Ascending aorta (tissue), 2 donors: ENCODE measurements at places on chromosomes 3 and 15.

DNA sequence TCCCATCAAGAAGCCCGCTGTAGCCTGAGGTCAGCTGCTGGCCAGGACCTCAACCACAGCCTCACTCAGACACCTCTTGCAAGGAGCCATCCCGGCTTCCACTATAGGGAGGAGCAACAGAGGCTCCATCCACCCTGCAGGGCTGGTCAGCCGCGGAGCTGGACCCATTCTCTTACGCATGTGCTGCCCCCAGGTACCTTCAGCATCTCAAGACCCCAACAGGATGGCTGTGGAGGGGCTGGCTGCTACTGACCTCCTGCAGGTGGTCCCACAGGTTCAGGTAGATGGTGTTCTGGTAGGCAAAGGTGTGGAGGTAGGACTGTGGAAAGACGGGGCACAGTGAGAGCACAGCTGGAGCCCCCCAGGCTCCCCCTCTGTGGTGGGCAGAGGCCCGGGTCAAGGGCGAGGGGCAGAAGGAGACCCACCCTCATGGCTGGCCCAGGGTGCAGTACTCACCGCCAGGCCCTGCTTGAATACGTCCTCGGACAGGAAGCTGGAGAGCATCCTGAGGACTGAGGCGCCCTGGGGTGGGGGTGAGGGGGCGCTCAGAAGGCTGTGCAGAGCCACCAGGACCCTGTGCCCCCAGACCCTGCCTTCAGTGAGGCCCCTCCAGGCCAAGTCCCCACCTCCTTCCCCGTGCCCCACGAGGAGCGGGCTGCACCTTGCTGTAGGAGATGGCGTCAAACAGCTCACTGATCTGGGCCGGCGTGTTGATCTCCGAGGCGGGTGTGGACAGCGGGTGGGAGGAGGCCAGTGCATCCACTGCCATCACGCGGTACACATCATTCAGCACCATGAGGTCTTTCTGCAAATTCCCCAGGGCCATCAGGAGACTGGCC is 11.4 kb downstream of the ANPEP start:
- DNase-seq, result no peak

DNA sequence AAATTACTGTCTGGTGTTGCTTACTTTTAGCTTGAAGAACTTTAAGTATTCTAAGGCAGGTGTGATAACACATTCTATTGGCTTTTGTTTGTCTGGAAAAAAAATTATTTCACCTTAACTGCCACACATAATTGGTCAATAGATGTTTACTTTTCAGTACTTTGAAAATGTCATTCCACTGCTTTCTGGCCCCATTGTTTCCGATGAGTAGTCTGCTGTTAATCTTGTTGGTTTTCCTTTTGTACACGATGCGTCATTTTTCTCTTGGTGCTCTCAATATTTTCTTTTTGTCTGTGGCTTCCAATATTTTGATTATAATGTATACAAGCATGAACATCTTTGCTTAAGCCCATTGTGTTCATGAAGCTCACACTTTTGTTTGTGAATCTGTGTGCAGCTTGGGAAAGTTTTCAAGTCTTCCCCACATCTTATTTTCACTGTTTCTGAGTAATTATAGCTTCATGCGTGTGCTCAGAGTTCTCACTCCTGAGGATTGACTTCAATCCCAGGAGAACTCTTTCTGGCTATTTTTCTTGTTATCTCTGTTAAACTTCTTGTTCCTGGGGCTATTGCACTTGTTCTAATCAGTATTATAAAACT is 664.7 kb downstream of the IGSF11 start:
- no peak for DNase-seq

- DNase-seq, result no peak
These were observed 714.1 kb downstream of the NAALADL2 start for GRCh38 chr3:175573226-175573625.

GRCh38 chr15:23422946-23423708 is 23.9 kb downstream of the GOLGA6L2 start:
- DNase-seq, result no peak

DNA sequence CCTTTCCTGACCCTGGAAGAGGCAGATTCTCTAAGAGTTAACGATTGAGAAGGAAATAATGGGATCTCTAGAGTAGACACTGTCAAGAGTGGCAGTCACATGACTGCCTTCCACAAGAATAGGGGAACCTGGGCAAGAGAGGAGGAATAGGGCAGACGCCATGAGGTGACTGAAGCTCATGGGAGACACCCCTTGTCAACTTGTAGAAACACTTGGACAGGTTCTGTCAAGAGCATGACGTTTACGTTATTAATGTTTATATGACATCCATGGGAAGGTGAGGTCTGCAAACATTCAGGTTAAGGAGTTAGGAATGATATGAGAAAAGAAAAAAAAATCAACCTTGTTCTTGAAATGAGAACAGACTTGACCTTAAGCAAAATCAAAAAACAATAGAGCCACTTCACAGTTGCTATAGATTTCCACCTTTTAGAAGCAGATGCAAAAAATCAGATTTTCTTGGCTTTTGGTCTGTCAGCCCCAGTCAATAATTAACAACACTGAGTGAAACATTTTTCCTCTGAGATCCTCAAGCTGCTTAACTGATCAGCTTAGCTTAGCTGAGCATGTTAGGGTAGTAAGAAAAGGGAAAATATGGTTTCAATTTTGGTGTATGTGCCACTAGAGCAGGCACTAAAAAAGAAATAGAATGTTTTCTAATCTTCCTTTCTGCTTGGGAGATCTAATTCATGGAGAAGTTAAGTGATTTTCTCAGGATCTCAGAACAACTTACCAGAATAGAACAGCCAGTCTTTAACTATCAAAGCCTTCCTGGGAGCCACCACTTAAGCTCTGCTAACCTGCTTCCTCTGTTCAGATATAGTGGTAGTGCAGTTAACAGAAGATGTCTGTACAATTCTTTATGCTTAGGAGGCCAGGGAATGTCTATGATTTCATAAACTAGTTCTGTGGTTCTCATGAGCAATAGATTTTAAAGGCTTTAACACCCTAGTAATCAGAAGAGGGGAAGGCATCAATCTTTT is 116.9 kb downstream of the B3GALNT1 start:
- DNase-seq, result no peak

DNA sequence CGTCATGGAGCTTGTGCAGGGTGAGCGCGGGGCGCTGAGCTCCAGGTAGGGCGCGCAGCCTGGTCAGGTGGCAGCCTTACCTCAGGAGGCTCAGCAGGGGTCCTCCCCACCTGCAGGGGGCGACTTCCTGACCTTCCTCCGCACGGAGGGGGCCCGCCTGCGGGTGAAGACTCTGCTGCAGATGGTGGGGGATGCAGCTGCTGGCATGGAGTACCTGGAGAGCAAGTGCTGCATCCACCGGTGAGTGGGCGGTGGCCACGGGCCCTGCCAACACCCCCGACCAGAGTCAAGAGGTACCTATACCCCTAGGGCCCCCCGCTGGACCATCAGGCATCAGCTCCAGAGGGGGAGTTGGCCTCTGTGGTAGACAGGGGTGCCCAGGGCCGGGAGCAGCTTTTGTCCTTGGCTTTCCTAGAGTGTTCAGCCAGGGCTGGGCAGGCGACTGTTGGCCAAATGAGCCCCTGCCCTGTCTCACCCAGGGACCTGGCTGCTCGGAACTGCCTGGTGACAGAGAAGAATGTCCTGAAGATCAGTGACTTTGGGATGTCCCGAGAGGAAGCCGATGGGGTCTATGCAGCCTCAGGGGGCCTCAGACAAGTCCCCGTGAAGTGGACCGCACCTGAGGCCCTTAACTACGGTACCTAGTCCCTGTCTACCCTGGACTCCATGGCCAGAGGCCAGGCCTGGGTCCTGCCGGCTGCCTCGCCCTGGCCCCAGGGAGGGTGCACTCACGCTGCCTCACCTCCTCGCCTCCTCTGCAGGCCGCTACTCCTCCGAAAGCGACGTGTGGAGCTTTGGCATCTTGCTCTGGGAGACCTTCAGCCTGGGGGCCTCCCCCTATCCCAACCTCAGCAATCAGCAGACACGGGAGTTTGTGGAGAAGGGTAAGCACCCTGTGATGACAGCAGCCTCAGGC is 9.1 kb downstream of the FES start:
- no peak for DNase-seq

GRCh38 chr3:179955809-179956208 is 80.9 kb downstream of the PEX5L start:
- no peak for DNase-seq

- DNase-seq, result no peak
These were observed 38.3 kb downstream of the CPN2 start for GRCh38 chr3:194312743-194313281.

GRCh38 chr3:76122007-76122406 is 336.7 kb upstream of the ZNF717 start:
- DNase-seq, result no peak

DNA sequence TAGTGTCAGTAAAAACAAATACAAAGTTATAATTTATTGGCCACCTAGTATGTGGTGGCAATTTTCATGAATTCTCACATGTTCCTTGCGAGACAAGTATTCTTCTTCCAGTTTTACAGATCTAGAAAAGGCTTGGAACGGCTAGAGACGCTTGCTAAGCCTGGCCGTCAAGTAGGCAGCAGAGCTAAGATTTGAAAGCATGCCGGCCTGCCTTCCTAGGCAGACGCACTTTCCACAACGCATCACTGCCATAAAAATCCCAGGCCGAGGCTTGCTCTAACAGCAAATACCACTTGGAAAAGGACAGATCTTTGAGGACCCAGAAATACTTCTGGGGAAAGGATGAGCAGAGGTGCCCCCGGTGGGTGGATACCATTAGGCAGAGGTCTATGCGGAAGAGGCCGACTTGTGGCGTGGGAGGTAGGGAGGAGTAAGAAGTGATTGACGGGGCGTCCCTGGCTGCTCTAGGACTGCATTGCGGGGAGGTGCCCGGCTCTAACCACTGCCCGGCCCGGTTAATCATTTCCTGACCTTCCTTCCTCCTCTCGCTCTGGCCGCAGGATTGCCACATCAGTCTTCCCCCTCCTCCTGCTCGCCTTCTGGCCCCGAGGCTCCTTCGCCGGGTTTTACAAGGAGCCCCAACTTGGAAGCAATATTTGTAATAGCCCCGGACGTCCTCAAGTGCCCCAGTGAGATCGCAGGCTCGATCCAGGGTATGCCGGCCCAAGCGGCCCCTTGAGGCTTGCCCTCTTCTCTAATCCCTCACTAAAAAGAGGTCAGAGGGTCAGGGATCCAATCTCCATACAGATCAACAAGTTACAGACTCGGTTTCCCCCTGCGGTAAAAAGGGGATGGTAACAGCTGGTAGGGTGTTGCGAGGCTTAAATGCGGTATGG is 1.3 kb upstream of the USP3 start:
- peak; percentile 92 for DNase-seq

GRCh38 chr3:78517965-78518364 is 1249.8 kb downstream of the ROBO1 start:
- DNase-seq, result no peak

- no peak for DNase-seq
These were observed 619 bp downstream of the TTBK2 start for GRCh38 chr15:42919799-42920518.

DNA sequence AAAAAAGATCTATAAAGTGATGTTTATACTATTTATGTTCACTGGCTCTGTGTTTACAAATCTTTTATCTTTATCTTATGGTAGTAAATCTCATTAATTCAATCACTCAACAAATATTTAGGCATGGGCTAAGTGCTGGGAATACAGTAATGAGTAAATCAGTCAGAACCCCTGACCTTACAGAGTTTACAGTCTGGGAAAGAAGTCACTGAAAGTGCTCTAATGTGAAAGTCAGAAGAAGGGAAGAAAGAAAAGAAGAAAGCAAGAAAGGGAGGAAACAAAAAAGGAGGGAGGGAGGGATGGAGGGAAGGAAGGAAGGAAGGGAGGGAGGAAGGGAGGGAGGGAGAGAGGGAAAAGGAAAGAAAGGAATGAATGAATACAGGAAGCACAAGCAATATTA is 96.8 kb upstream of the SOX2 start:
- no peak for DNase-seq

DNA sequence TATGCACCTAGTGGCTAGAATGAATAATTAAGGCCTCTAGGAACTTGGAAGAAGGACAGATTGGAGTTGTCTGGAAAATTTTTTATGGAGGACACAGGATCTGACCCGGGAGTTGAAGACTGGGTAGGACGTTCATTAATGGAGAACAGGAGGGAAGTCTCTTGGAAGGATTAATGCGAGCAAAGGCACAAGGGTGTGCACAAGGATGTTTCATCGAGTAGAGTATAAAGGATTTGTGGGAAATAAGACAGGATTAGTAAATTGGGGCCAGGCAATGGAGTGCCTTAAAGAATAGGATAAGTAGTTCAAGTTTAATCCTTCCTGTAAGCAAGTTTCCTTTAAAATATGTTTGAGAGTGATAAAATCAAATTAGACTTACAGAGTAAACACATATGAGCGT is 14.6 kb downstream of the LMOD3 start:
- DNase-seq, result no peak

GRCh38 chr3:9100513-9100894 is 137.2 kb upstream of the RAD18 start:
- DNase-seq, result no peak

DNA sequence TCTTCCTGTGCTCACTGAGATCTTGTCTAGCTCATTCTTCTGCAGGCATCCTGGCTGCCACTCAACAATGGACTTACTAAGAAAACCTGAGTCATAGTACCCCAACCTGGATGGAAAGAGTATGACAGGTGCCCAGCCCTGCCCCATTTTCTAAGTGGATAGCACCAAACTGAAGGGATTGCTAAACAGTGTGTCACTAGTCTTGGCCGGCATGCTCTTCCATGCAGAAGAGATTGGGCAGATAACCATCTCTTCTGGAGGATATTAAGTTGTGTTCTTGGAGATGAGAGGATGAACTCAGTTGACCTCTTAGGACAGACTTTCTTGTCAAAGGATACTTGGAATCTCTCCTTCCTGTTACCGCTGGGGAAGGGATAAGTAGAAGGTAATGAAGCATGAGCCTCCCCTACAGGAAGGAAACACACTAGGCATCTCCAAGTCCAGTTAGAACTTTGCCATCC is 797.5 kb downstream of the AGBL1 start:
- DNase-seq, result no peak

- peak; percentile 82 for DNase-seq
These were observed 130.3 kb downstream of the GHSR start for GRCh38 chr3:172317984-172318383.

GRCh38 chr3:116037954-116038911 is 407.1 kb downstream of the LSAMP start:
- DNase-seq, result no peak

DNA sequence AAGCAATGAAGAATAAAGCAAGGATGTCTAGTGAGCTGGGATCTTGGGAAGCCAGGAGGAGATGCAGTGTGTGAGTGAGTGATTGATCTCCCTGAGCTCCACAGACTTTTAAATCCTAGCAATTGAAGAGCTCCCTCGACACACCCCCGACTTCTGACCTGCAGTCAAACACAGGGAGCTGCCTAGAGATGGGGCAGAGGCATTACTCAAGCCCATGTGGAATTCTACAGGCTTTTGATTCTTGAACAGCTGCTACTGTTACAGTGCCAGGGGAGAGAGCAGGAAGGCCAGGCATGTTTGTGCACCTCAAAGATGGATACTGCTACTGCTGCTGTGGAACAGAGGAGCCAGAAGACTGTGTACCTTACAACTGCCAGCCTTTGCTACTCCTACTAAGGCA is 1403.1 kb upstream of the ALCAM start:
- no peak for DNase-seq

DNA sequence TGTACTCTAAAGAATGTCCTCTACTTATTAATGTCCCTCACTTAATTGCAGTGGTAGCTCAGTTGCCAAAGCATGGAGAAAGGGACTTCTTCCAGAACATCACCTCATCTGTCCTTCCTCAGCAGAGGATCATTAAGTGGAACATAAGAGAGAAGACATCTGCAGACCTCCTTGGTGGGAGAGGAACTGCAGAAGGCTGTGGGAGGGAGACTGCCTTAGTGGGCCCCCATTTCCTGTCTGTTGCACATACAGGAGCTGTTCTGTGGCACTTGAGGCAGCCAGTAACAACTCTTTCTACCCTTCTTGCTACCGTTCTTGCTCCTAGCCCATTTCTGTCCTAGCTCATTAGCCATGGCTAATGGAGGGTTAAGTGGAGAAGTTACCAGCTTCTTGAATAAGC is 33.6 kb downstream of the HPS3 start:
- no peak for DNase-seq
